Breast epithelium (tissue), 4 donors: ENCODE measurements at places on chromosomes 11 and 22. TPM values are rescaled to one million over a fixed set of nuclear protein-coding genes. Genes with fewer than 3 reads are reported as not detected.

The SLC43A1 gene
- total RNA-seq = 23.4 TPM

The SCN2B gene
- 0.88 TPM for total RNA-seq

The CCDC157 gene
- 2.6 TPM for total RNA-seq

The CEP57 gene
- total RNA-seq = 66.9 TPM

The MIAT gene
- 0.80 TPM for total RNA-seq

The SLC17A6 gene
- not detected for total RNA-seq

GRCh38 chr11:28400331-28401100, 292.3 kb downstream of the METTL15 start:
- no peak for DNase-seq
- no peaks in the 10 kb centered on the region for H3K27me3 ChIP-seq
- no peak overlapping the region for H3K4me3 ChIP-seq
- no peak overlapping the region for H3K27ac ChIP-seq
- H3K36me3 ChIP-seq = no peaks in the 10 kb centered on the region

DNA sequence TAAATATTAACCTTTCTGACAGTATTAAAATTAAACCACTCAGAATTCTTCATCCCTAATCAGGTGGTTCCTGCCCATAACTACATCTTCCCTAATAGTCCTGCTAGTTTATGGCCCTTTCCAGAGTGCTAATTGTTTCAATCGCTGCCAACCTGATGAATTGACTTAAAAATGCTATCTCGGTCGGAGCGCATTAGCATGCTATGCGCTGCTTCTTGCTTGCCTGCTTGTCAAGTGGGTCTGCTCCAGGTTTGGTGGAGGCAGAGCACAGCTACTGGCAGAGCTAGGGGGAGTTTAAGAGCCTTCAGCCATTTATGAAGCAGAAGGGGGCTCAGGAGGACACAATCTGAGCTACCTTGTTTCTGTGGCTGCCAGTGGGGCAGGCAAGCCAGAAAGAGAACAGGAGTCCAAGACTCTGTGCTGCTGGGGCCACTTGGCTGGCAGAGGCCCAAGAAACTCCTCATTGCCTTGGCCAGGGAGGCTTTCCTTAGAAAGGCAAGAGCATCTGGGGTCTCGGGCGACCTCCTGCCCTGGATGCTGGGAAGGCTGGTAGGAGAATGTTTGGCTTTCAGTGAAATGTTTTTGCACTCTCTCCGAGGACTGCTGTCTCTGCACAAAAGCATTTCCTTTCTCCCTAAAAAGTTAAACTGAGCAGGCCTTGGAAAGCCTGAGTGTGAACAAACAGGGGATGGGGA, 62.1 kb upstream of the PHOX2A start:
- no peaks in the 10 kb centered on the region for H3K27me3 ChIP-seq
- no peaks in the 10 kb centered on the region for H3K4me1 ChIP-seq
- no peak for DNase-seq
- no peak overlapping the region for H3K27ac ChIP-seq

DNA sequence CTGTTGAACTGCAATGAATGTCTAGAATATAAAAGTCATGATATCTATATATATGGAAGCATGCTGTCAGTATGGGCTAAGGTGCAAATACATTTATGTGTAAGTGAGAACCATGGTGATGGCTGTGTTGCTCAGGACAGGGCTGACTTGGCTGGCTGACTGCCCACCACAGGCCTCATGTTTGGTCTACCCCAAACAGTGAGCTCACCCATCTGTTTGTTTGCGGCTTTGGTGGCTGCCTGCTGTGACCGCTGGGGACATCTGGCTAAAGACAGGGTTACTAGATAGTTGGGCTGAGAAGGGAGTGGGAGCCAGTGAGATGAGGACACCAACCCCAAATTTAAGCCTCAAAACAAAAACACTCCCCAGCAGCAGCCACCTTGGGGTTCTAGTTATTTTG, 6.3 kb downstream of the CD44 start:
- H3K36me3 ChIP-seq = no peaks in the 10 kb centered on the region
- peak overlapping the region; percentile 31 for H3K27ac ChIP-seq
- H3K27me3 ChIP-seq = no peaks in the 10 kb centered on the region
- DNase-seq = no peak

- no peak overlapping the region for H3K27ac ChIP-seq
- no peak overlapping the region for H3K4me3 ChIP-seq
- DNase-seq = no peak
- H3K4me1 ChIP-seq = no peaks in the 10 kb centered on the region
- no peaks in the 10 kb centered on the region for H3K27me3 ChIP-seq
These were observed 49.8 kb downstream of the DCUN1D5 start for GRCh38 chr11:103042161-103042560.

DNA sequence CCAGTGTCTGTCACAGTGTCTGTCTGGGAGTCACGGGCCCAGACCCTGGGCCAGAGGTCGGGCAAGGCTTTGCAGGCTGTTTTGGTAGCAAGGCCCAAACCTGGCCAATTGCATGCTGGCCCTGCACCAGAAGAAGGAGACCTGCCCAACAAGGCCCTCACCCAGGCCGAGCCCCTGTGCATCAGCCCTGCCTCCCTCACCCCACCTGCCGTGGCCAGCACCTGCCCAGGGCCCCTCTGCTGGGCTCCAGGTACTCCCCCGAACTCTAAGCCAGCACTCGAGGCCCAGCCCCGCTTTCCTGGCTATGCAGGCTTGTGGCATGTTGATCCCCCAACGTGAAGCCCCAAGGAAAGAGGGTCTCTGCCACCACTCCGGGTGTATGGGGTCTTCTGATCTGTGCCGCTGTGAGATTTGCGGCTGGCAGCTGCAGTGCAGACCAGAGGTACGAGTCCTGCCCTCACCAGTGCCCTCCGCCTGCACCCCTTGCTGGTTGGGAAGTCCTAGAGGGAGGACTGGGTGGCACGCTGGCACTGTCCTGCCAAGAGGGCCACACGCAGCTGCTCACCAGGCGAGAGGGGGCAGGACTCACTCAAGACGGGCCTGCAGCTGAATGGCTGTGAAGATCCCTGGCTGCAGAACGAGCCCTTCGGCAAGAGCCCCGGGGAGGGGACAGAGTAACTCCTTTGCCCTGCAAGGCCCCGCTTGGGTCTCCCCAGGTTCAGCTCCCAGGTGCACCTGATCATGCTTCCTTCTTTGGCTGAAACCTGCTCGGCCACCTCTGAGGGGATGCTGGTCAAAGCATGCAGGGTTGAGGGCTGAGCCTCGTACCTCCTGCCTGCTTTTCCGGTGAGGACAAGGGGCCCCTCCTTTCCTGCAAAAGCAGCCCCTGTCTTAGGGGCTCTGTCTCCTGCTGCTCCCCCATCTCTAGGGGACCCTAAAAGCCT, 6.7 kb upstream of the SEPTIN5 start:
- H3K36me3 ChIP-seq = no peaks in the 10 kb centered on the region
- H3K27me3 ChIP-seq = no peaks in the 10 kb centered on the region
- no peaks in the 10 kb centered on the region for H3K4me1 ChIP-seq
- DNase-seq = no peak
- no peak overlapping the region for H3K4me3 ChIP-seq
- H3K27ac ChIP-seq = no peak overlapping the region

- no peaks in the 10 kb centered on the region for H3K36me3 ChIP-seq
- no peak overlapping the region for H3K4me3 ChIP-seq
- no peaks in the 10 kb centered on the region for H3K4me1 ChIP-seq
- no peak for DNase-seq
- no peaks in the 10 kb centered on the region for H3K27me3 ChIP-seq
These were observed 117.7 kb downstream of the KCNC1 start for GRCh38 chr11:17852246-17852645.

- H3K36me3 ChIP-seq = no peaks in the 10 kb centered on the region
- no peaks in the 10 kb centered on the region for H3K27me3 ChIP-seq
- H3K4me1 ChIP-seq = no peaks in the 10 kb centered on the region
- H3K4me3 ChIP-seq = peak overlapping the region; percentile 86
These were observed 405 bp downstream of the SFI1 start for GRCh38 chr22:31496735-31497146.

GRCh38 chr22:41338614-41339212, 37.4 kb downstream of the ZC3H7B start:
- H3K27me3 ChIP-seq = no peaks in the 10 kb centered on the region
- peaks cover 3% of the 10 kb centered on the region for H3K36me3 ChIP-seq
- H3K27ac ChIP-seq = no peak overlapping the region
- no peak overlapping the region for H3K4me3 ChIP-seq

DNA sequence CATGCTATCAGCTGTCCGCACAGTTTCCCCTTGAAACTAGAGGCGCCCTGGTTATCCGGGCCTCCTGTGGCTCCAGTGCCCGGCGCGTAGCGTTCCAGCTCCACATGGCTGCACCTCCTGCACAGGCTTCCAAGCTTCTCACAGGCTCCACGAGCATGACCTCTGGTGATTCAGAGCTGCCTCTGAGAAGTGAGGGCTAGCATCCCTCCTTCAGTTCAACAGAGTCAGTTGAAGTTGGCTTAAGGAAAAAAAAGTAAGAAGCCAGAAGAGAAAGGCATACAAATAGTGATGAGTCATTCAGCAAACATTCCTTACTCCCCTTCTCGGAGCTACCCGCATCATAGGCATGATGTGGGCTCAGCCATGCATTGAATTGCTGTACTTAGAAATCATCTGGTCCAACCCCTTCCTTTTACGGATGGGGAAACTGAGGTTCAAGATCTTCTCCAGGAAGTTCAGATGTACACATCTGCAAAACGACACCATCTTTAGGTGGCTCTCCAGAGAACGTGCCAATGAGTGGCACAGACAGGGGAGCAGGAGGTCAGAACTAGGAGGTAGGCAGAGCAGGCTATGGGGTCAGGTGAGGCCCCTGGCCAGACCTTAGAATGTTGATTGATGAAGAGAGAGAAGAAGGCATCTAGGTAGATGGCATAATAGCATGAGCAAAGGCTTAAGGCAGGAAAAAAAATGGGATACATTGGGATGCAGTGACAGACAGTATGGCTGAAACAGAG, 216.3 kb upstream of the TBCEL start:
- no peaks in the 10 kb centered on the region for H3K4me1 ChIP-seq
- peaks cover 7% of the 10 kb centered on the region for H3K27me3 ChIP-seq
- H3K36me3 ChIP-seq = no peaks in the 10 kb centered on the region
- no peak overlapping the region for H3K27ac ChIP-seq
- no peak for DNase-seq
- no peak overlapping the region for H3K4me3 ChIP-seq

DNA sequence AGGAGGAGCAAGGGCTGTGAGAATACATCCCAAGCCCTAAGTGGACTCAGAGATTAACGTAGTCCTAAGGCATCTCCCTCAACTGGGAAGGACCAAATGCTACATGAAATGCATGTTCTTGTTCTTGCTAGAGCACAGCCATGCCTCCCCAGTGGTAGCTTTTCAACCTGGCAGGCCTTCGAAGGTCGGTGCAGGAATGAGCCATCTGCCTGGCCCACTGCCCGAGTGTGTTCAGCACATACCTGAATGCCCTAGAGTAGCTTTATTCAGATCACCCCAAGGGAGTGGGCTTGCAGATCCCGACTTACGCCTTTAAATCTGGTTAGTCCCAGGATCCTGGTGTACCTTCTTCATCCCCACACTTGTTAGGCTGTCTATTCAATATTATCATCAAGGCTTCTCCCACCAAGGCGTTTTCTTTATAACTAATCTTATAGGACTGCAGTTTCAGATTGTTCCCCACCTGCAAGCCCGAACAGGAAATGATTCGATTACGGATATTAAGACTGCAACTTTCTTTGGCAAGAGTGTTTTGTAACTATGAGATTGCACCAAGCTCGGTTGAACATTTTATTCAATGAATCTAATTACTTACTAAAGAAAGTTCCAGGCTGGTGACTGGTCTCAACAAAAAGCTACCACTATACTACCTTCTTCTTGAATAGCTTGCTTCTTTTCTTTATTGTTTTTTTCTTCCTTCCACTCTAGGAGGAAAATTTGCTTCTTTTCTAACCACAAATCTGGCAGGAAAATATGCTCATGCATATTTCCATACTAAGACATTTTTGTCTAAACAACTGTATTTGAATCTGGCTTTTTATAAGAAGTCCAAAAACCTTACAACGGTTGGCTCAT, 115.6 kb downstream of the SGSM3 start:
- no peak overlapping the region for H3K4me3 ChIP-seq
- no peaks in the 10 kb centered on the region for H3K4me1 ChIP-seq
- peak overlapping the region; percentile 79 for H3K27ac ChIP-seq
- no peaks in the 10 kb centered on the region for H3K27me3 ChIP-seq
- no peak for DNase-seq
- H3K36me3 ChIP-seq = no peaks in the 10 kb centered on the region

DNA sequence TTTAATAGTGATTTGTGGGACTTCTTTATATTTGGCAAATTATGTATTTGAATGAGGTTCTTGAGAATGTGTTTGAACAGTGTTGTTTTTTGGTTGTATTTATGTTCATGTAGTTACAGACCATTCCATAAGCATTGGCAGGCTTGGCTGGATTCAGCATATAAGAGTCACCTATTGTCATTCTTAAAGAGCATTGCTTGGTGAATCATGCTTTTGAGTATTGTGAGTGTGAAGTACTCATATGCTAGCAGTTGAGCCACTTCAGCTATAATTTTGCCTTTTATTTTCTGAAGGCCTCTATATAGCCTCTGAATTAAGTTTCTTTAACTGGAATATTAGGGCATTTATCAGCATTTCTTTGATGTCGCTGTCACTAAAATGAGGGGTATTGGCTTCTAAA, 110.0 kb upstream of the GAL start:
- no peaks in the 10 kb centered on the region for H3K36me3 ChIP-seq
- H3K4me3 ChIP-seq = no peak overlapping the region
- H3K27me3 ChIP-seq = no peaks in the 10 kb centered on the region
- no peak overlapping the region for H3K27ac ChIP-seq

GRCh38 chr11:35042224-35042623, 96.7 kb upstream of the CD44 start:
- no peaks in the 10 kb centered on the region for H3K36me3 ChIP-seq
- no peak overlapping the region for H3K27ac ChIP-seq
- no peak for DNase-seq
- H3K27me3 ChIP-seq = no peaks in the 10 kb centered on the region
- no peak overlapping the region for H3K4me3 ChIP-seq

DNA sequence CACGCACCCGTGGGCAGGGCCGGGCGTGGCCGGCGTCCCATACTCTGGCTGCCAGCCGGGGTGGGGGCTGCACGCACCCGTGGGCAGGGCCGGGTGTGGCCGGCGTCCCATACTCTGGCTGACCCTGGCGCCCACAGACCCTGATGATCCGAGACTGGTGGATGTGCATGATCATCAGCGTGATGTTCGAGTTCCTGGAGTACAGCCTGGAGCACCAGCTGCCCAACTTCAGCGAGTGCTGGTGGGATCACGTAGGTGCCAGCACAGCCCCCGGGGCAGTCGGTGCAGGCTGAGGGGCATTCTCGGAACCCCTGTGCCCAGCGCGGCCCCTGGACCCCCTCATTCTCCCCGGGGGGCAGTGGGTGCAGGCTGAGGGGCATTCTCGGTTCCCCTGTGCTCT, 19.0 kb downstream of the RNH1 start:
- H3K4me1 ChIP-seq = no peaks in the 10 kb centered on the region
- H3K4me3 ChIP-seq = no peak overlapping the region
- no peak for DNase-seq

- H3K27me3 ChIP-seq = no peaks in the 10 kb centered on the region
- no peak overlapping the region for H3K27ac ChIP-seq
- H3K36me3 ChIP-seq = no peaks in the 10 kb centered on the region
- no peak for DNase-seq
- no peak overlapping the region for H3K4me3 ChIP-seq
These were observed 54.6 kb upstream of the WNT7B start for GRCh38 chr22:46031557-46031956.
